ENCODE measurements at places on chromosomes 2 and 18. TPM values are rescaled to one million over a fixed set of nuclear protein-coding genes. Genes with fewer than 3 reads are reported as not detected.

PMAIP1 gene
- 3.2 TPM for total RNA-seq

TMEM169 gene
- 3.2 TPM for total RNA-seq

- H3K4me1 ChIP-seq = no peaks in the 10 kb centered on the region
- no peak overlapping the region for H3K27ac ChIP-seq
- no peak overlapping the region for H3K4me3 ChIP-seq
- no peak for DNase-seq
Observed at GRCh38 chr2:21836719-21837118, 713.0 kb downstream of the TDRD15 start.

GRCh38 chr2:155748131-155748530, 584.4 kb downstream of the NR4A2 start:
- H3K4me3 ChIP-seq = no peak overlapping the region
- H3K4me1 ChIP-seq = no peaks in the 10 kb centered on the region
- H3K36me3 ChIP-seq = no peaks in the 10 kb centered on the region

DNA sequence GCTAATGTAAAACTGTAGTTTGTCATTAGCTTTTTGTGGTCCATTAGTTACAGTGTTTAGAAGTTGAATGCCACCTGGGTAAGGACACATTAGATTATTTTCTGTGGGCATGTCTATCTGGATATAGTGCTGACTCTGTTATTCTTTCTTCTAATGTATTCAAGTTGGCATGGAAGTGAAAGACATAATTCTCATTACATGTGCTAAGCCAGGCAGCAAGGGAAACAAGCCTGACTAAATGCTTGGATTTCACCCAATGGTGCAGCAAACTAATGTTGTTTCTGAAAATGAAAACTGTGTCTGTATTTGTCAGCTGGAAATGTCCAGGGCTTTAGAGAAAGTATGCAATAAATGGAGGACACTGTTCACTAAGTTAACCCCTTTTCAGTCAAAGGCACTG, 100.7 kb downstream of the NUP35 start:
- H3K27ac ChIP-seq = no peak overlapping the region
- H3K4me3 ChIP-seq = no peak overlapping the region
- no peaks in the 10 kb centered on the region for H3K27me3 ChIP-seq
- peaks cover 3% of the 10 kb centered on the region for H3K4me1 ChIP-seq
- DNase-seq = no peak
- no peaks in the 10 kb centered on the region for H3K36me3 ChIP-seq

Measured in endothelial cell (in vitro differentiated cells).